ENCODE measurements at places on chromosomes 3 and 15.

DNA sequence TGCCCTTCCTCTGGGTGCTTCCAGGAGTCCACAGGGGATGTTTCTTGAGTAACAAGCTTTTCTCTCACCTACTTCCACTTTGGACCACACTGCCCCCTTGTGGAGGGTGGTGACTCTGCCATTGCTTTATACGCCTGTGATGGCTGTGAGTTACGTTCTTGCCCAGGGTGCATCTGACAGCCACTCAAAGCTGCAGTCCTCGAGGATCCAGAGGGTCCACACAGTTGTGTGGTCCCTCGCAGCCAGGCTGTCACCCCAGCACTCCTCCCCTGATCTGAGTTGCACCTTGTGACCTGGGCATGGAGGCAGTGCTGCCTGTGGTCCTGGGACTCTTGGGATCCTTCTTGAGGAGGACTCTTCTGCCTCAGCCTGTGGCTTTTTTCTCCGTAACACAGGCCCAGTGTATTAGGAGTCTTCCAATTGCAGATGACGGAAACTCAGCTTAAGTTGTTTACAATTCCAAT is 23.4 kb downstream of the FOXL2 start:
- no peak overlapping the region for H3K4me3 ChIP-seq
- no peak for DNase-seq
- H3K27me3 ChIP-seq = no peaks in the 10 kb centered on the region
- H3K27ac ChIP-seq = no peak overlapping the region
- H3K4me1 ChIP-seq = peaks cover 11% of the 10 kb centered on the region

DNA sequence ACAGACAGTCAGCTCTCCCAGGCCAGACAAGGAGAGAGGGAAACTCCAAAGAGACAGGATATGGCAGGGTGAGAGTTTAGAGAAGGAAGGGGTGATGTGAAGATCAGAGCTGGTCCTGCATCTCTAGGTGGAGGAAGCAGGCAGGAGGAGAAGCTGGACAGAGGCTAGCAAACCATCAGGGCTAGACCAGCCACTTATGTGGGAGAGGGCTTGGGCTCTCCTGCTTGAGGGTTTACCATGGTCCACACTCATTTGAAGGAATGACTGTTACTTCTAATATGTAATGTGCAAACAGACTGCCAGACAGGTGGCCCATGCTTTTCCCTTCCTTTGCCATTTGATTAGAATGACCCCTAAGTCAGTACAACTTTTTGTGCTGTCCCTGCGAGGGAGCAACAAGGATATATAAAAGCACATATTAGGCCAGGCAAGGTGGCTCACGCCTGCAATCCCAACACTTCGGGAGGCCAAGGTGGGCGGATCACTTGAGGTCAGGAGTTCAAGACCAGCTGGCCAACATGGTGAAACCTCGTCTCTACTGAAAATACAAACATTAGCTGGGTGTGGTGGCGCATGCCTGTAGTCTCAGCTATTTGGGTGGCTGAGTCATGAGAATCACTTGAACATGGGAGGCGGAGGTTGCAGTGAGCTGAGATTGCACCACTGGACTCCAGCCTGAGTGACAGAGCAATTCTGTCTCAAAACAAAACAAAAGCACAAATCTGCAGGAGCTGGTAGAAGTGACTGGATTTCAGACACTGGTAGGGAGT is 41.0 kb upstream of the MANF start:
- H3K4me1 ChIP-seq = peaks cover 24% of the 10 kb centered on the region
- H3K36me3 ChIP-seq = no peaks in the 10 kb centered on the region
- no peak overlapping the region for H3K4me3 ChIP-seq
- DNase-seq = no peak

GRCh38 chr3:152760024-152760563 is 74.8 kb upstream of the P2RY1 start:
- no peak for DNase-seq
- H3K27ac ChIP-seq = no peak overlapping the region
- H3K27me3 ChIP-seq = no peaks in the 10 kb centered on the region

DNA sequence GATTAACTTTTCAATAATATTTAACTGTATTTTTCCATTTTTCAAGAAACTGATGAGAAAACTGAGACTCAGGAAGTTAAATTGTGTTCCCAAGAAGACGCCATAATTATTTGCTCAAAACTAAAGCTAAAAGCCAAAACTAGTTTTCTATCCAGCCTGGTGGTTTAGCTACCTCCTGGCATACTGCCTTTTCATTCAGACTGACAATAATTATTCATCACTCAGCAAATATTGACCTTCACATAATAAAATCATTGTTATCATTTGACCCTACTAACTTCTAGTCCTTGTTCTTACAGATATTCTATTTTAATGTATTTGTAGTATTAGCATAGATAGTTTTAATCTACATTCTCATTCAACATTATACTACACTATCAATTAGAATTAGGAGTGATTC is 210.6 kb upstream of the GADL1 start:
- no peak for DNase-seq
- H3K27me3 ChIP-seq = no peaks in the 10 kb centered on the region
- H3K4me1 ChIP-seq = peaks cover 46% of the 10 kb centered on the region
- H3K4me3 ChIP-seq = no peak overlapping the region

- H3K4me1 ChIP-seq = no peaks in the 10 kb centered on the region
- no peak overlapping the region for H3K4me3 ChIP-seq
- H3K27me3 ChIP-seq = peaks cover 63% of the 10 kb centered on the region
- DNase-seq = no peak
- H3K36me3 ChIP-seq = no peaks in the 10 kb centered on the region
Measured at GRCh38 chr15:82649226-82649999, 2.2 kb upstream of the CPEB1 start.

DNA sequence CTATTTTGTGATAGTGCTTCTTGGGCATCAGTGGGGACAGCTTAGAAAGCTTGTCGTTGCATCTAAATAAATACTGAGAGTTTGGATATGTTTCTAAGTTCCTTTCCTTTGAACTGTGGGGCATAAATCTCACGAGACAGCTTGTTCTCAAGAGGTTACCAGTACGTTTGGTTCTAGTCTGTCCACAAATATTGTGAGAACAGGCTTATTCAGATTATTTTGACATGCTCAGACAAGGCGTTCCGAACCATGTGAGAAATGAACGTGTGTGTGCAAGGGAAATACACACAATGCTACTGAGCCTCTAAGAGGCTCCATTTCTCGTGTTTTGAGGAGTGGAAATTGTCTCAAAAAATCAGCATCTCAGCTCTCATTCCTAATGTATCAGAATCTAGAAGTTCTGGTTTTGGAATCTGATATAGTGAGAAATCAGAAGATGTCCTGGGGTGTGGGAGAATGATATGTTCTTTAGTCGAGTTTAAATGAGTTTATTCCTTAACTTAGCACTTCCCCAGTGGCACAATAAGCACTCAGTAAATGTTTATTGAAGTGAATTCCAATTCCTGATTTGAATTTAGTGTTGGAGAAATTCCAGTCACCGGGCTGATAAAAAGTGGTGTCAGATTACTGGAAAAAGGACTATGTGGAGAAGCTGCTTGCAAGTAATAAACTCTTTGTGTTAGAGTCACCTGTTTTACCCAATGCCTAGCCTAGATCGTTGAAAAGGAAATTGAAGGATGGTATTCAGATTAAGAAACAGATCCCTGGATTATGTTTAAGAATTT is 481.5 kb downstream of the LPP start:
- peaks cover 5% of the 10 kb centered on the region for H3K36me3 ChIP-seq
- no peaks in the 10 kb centered on the region for H3K27me3 ChIP-seq
- H3K4me3 ChIP-seq = no peak overlapping the region
- H3K27ac ChIP-seq = no peak overlapping the region
- DNase-seq = no peak

DNA sequence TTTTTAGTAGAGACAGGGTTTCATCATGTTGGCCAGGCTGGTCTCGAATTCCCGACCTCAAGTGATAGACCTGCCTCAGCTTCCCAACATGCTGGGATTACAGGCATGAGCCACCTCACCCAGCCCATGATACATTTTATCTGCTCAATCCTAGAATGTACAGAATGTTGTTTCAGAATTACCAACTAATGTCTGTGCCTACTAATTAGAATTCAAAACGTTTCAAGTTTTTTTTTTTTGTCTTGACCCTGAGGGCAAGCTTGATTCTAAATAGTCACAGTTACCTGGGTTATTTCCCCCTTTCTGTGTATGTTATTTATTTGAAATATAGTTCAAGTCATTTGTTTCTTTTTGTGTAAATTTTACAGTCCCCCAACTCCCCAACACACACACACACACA is 5.3 kb upstream of the KIF23 start:
- peaks cover 3% of the 10 kb centered on the region for H3K4me1 ChIP-seq
- H3K27me3 ChIP-seq = no peaks in the 10 kb centered on the region
- DNase-seq = no peak
- no peak overlapping the region for H3K4me3 ChIP-seq
- H3K27ac ChIP-seq = no peak overlapping the region
- H3K36me3 ChIP-seq = no peaks in the 10 kb centered on the region
